Hindlimb muscle (tissue), 1 donor: ENCODE measurements at places on chromosomes 13 and 19. TPM values are rescaled to one million over a fixed set of nuclear protein-coding genes. Genes with fewer than 3 reads are reported as not detected.

S1PR4 gene
- polyA plus RNA-seq = 0.34 TPM

NXNL1 gene
- polyA plus RNA-seq = not detected

SIGLEC11 gene
- 0.93 TPM for polyA plus RNA-seq

LENG1 gene
- polyA plus RNA-seq = 11.1 TPM

MATK gene
- polyA plus RNA-seq = 2.7 TPM

KLK15 gene
- polyA plus RNA-seq = not detected

CYP4F2 gene
- not detected for polyA plus RNA-seq

ZNF681 gene
- 2.8 TPM for polyA plus RNA-seq

RASIP1 gene
- polyA plus RNA-seq = 32.8 TPM

LGALS7 gene
- not detected for polyA plus RNA-seq

CEACAM4 gene
- not detected for polyA plus RNA-seq

ACTL9 gene
- polyA plus RNA-seq = not detected

ZNF836 gene
- 9.0 TPM for polyA plus RNA-seq

KLK3 gene
- polyA plus RNA-seq = not detected

PSG4 gene
- polyA plus RNA-seq = not detected

NCR1 gene
- polyA plus RNA-seq = 0.35 TPM

STK24 gene
- polyA plus RNA-seq = 43.1 TPM

CRLF1 gene
- polyA plus RNA-seq = 6.4 TPM

MRPL4 gene
- polyA plus RNA-seq = 36.0 TPM
